NCI-H2081 treated with DMSO at 0.1 percent for 48 hours (cell line): ENCODE measurements at places on chromosomes 12 and 14.
A peak's percentile ranks its signal among the peaks of the same experiment; 100 is the strongest.

DNA sequence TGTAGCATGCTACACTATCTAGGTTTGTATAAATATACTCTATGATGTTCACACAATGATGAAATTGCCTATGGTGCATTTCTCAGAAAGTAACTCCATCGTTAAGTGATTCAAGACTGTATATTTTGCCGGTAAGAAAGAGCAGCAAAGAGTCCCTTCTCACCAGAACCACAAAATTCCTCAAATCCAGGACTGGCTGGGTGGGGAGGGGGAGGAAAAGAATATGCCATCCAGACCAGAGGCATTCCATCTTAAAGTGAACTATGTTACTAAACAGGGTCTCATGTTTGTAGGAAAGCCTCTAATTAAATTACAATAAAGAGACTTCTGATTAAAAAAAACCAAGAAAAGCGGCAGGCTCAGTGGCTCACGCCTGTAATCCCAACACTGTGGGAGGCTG is 11.5 kb downstream of the UBE2N start:
- no peak for DNase-seq

- peak; percentile 99 for DNase-seq
These were observed at the start of gene OS9 for GRCh38 chr12:57693659-57694458. Gene OS9 (plus strand): TSS chr12:57694132. CDS start chr12:57694162, 30 bp downstream.

DNA sequence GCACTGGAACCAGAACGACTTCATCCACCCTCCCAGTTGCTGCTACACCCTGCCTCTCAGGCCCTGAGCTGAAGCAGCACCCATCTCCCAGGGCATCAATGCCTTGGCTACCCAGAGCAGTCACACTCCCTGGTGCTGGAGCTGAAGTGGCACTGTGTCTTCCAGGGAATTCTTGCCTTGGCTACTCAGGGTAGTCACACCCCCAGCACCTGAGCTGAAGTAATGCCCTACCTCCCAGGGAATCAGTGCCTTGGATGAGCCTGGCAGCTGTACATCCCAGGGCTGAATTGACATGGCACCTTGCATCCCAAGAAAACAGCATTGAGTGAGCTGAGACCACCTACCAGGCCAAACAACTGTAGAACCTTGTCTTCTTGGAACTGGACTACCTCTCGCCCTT is 41.2 kb upstream of the TSPAN11 start:
- DNase-seq = no peak

DNA sequence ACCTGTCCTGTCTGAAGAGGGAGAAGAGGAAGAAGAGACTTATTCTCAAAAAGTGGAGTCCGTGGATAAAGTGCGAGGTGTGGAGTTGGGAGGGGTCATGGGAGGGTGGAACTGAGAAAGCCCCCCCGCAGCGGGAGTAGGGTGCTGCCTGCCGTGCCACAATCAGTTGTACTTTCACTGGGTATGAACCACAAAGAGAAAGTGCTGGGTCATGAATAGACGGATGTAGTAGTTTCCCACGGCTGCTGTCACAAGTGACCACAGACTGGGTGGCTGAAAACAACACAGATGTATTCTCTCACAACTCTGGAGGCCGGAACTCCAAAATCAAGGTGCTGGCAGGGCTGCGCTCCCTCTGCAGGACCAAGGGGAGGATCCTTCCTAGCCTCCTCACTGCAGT is 5.5 kb downstream of the DNAH10 start:
- DNase-seq = no peak

DNA sequence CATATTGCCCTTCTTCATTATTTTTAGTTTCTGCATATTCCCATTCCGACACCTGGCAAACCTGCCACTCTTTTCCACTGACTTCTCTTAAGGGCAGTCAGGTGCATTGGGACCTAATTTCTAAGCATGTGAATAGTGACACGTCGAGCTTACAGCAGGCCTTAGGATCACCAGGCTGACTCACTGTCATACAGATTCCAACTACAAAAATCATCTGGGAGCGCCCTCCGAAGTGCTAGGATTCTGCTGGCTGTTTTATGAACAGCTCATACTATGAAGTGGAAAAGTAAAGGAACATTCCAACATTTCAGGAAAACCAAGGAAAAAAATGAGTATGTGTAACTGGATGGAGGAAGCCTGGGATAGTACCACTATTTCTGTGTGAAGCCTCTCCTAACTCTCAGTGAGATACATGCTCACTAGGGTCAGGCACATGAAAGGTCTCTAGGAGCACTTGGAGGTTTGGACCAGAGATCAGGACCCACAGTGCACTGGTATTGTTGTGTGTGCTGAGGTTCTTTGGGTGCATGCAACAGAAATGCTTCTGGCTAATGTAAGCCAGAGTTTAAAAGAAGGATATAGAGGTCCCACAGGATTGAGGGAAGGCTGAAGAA is 257.4 kb downstream of the ZFP36L1 start:
- no peak for DNase-seq

- no peak for DNase-seq
These were observed 71.4 kb upstream of the GNPNAT1 start for GRCh38 chr14:52862632-52863333.

- DNase-seq = no peak
These were observed 56.8 kb downstream of the CDK17 start for GRCh38 chr12:96343347-96343954.

- no peak for DNase-seq
These were observed 394.5 kb upstream of the ATP2B1 start for GRCh38 chr12:90102957-90103652.

GRCh38 chr14:80965037-80965436 is 9.6 kb downstream of the TSHR start:
- DNase-seq = no peak

DNA sequence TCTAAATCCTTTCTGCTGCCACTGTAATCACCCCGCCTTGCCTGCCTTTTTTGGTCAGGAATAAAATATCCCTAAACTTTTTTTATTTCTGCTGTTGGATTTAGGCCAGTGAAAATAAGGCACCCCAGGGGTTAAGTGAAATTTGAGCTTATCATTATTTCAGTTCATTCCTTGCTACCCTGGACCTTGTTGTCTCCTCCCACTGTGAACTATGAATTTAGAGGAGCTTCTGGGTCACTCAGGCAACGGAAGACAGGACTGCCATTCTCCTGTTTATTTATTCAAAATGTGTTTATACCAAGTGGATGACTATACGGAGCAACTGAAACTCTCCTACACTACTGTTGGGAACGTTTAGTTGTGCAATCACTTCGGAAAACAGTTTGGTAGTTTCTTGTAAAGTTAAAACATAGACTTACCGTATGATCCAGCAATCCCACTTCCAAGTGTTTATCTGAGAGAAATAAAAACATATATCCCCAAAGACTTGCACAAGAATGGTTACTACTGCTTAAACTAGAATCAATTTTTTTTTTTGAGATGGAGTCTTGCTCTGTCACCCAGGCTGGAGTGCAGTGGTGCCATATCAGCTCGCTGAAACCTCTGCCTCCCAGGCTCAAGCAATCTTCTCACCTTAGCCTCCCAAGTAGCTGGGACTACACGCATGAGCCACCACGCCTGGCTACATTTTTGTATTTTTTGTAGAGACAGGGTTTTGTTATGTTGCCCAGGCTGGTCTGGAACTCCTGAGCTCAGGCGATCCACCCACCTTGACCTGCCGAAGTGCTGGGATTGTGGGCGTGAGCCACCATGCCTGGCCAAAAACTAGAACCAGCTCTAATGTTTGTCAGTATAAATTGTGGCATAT is 2.3 kb upstream of the TRAFD1 start:
- DNase-seq = no peak

GRCh38 chr12:94516985-94517384 is 57.3 kb upstream of the CEP83 start:
- DNase-seq = no peak

- peak; percentile 7 for DNase-seq
These were observed 46.8 kb downstream of the TMEM117 start for GRCh38 chr12:43882578-43883178.

DNA sequence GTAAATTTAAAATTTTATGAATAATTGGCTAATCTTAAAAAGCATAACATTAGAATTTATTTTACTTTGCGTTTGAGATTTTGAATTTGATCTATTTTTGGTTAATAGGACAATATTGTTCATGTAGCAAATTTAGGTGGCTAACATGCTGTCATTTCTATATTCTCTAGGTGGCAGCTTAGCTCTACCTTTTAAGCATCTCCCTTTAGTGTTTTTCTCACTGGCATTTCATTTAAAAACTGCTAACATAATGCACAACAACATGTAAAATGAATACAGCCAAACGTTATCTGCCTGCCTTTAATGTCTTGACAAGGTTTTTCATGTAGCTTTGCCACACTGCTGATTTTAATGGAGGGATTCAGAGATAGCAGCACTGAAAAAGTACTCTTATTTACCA is 272.4 kb upstream of the FBXO33 start:
- DNase-seq = no peak

- DNase-seq = no peak
These were observed 49.9 kb downstream of the LRRC74A start for GRCh38 chr14:76876076-76876475.

GRCh38 chr12:66275040-66275439 is 27.3 kb upstream of the HELB start:
- DNase-seq = no peak
